NCI-H1417 (cell line): ENCODE measurements at places on chromosomes 6 and 20.

DNA sequence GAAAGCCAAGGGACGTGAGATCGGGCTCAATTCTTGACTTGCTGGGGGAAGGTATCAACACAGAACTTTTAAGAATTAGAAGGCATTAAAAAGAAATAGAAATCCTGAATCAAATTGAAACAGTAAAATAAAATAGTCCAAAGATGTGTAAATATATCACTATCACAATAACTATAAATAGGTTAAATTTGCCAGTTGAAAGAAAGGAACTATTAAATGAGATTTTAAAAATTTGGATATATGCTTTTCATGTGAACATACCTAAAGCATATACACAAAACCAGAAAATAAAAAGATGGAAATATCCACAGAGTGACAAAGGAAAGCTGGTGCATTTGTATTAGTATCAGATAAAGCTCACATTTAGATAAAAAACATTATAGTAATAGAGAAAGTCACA, 152.4 kb upstream of the ESR1 start:
- DNase-seq, result no peak

- DNase-seq, result no peak
Measured at GRCh38 chr20:47380481-47380880, 24.0 kb upstream of the ZMYND8 start.

DNA sequence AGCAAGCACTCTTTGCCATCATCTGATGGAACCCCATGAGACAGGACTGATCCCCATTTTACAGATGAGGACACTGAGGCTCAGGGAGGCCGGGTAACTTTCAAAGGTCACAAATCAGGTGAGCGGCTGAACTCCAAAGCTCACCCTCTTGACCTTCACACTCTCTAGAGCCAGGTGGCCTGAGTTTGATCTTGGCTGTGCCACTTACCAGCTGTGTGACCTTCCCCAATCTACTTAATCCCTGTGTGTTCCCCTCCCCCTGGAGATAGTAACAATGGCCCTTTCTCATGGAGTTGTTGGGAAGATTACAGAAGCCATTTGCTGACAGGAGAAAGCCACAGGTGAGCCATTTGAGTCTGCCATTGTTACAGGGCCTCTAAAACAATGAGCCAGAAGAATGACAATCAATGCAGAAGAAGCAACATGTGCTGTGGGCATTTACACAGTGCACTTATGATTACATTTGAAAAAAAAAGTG, 34.5 kb downstream of the BMP7 start:
- peak; percentile 17 for DNase-seq

DNA sequence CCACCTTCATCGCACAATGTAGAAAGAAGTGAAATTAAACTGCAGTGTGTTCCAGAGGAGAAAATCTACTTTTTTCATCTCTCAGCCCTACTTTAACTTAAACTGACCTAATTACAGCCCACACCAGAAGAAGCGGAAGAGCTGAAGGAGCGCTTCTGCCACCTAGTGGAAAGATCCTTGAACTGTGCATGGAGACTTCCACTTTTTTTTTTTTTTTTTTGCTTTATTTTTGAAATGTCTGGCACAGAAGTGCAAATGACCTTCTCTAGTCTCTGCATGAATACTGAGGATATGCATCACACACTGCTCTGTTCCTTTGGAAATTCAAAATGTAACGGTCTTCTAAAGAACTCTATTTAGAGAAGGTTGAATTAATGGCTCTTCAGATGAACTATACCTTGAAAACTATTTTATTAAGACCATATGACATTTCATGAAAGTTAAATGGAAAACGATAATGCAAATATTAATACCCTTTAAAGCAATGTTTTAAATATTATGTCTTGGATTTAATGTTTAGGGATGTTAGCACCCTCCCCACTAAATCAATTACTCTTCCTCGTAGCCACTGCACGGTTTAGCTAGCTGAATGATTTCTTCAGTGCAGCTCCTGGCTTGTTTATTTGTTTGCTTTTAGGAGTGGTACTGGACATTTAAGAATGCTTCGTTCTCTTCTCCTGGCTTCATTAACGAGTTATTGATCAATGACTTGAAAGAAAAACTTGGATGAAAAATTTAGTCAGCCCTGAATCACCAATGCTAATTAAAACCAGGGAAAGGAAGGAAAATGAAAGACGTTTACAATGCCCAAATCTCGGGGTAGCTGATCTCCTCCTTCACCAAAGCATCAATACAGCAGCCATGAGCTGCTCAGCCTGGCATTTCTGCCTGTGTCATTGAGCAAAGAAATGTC, 569.6 kb upstream of the GJE1 start:
- peak; percentile 95 for DNase-seq

- DNase-seq, result no peak
Measured at GRCh38 chr6:53310771-53311585, 37.8 kb downstream of the ELOVL5 start.

DNA sequence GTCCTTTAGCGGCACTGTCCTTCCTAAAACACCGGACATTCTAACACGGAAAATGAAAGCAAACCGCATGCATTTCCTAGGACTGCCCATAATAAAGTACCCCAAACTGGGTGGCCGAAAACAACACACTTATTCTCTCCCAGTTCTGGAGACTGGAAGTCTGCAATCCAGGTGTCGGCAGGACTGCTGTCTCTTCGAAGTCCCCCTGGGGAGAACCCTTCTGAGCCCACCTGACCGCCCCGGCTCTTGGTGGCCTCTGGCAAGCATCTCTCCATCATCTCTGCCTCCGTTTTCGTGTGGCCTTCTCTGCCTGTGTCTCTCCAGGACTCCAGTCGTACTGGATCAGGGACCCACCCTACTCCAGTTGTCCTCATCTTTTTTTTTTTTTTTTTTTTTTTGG, 55.4 kb downstream of the SYNJ2 start:
- DNase-seq, result no peak
